Bronchial smooth muscle cell (primary cell): ENCODE measurements at places on chromosomes 1 and 21. TPM values are rescaled to one million over a fixed set of nuclear protein-coding genes. Genes with fewer than 3 reads are reported as not detected.

The APCS gene
- total RNA-seq: not detected in 2 replicates

The FCRLB gene
- 0.69 and 1.6 TPM in 2 replicates for total RNA-seq

The ANKRD65 gene
- total RNA-seq: 1.1 and 1.9 TPM in 2 replicates

The TSSK3 gene
- 0.63 and 0.86 TPM in 2 replicates for total RNA-seq

The ELAPOR1 gene
- total RNA-seq: 0.43 and 0.95 TPM in 2 replicates

The GJA9 gene
- total RNA-seq: not detected in 2 replicates

The RNU1-4 gene
- total RNA-seq: 2,114 and 10,807 TPM in 2 replicates

The LSS gene
- 111 and 122 TPM in 2 replicates for total RNA-seq

The CRNN gene
- total RNA-seq: under 0.01 and 0.09 TPM in 2 replicates

The TRIM45 gene
- total RNA-seq: 3.8 and 5.1 TPM in 2 replicates

The FCN3 gene
- not detected in 2 replicates for total RNA-seq

The IRF6 gene
- 0.52 and 0.63 TPM in 2 replicates for total RNA-seq

The C1orf115 gene
- total RNA-seq: 0.09 and 0.16 TPM in 2 replicates
